ENCODE measurements at places on chromosomes 13 and 19. TPM values are rescaled to one million over a fixed set of nuclear protein-coding genes. Genes with fewer than 3 reads are reported as not detected.

S1PR4 gene
- total RNA-seq: 2.4 TPM

ZBTB32 gene
- total RNA-seq: 0.43 TPM

DNA sequence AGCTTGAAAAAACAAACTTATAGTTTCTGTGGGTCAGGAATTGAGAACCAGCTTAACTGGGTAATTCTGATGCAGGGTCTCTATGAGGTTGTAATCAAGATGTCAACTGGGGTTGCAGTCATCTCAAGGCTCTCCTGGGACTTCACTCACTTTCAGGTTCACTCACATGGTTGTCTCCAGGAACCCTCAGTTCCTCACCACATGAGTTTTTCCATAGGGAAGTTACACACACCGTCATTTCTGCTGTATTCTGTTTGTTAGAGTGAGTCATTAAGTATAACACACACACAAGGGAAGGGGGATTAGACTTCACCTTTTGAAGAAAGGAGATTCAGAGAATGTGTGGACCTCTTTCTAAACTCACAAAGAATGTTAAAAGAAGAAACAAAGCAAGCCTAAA lies 34.9 kb upstream of the MLNR start:
- DNase-seq: no peak

- DNase-seq: no peak
Measured at GRCh38 chr13:75174481-75174880, 307.5 kb downstream of the TBC1D4 start.

DNA sequence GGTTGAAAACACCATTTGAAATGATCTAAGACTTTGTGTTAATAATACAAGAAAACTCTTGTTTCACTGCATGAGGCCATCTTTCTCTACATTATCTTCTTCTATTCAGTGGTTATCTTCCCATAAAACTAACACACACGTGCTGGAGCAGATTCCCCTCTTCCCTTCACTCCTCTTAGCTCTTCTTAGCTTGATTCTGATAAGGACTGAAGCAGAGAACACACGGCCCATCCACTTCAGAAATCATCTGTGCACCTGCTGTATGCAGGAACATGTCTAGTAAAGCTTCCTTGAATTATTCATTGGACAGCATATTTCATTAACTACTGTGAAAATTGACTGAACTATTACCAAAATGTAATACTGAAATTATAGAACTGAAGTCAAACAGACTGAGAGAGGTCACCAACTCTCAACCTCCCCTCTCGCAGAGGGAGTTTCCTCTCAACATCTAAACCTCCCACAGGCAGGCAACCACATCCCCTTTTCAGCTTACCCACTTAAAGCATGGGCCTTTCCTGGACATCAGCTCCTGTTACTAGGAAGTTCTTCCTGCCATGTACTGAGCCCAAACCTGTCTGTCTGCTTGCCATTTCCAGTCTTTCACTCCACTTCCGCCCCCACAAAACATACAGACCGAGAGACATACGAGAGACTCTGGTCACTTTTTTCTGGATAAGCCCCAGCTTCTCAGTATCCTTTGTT lies 113.9 kb downstream of the CRYL1 start:
- no peak for DNase-seq

Data from mucosa of gallbladder (tissue), 1 donor.